Activated T-cell treated with anti-CD3 and anti-CD28 coated beads, Interleukin-2, amount 50 U/mL, for 24 hours (primary cell): ENCODE measurements at places on chromosomes 1 and 21.

DNA sequence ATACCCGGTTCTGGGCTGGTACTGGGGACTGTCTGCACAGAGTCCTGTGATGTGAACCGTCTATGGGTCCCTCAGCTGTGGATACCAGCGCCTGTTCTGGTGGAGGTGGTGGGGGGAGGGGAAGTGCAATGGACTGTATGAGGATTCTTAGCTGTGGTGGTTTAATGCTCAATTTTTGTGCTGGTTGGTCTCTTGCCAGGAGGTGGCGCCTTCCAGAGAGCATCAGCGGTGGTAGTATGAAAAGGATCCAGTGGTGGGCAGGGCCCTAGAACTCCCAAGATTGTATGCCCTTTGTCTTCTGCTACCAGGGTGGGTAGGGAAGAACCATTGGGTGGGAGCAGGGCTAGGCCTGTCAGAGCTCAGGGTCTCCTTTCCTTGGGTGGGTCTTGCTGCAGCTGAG, 89.4 kb upstream of the B3GALT2 start:
- DNase-seq = no peak

DNA sequence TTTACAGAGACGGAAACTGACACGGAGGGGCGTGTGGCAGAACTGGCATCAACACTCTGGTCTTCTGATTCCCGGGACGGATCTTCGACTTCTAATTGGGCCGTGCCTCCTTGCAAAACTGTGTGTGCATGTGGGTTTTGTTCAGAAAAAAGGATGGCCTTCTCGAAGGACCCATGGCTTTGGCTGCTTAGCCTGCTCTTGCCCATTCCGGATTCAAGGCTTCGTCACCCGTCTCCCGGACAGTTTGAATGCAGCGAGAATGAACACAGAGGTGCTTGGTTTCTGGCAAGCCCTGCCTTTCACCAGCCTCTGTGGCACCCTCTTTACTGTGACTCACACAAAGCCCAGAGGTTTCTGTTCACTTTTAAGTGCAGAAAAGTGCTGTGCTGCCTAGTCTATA, 120.1 kb downstream of the PRDM2 start:
- DNase-seq = no peak

- no peak for DNase-seq
Measured at GRCh38 chr1:15331734-15332133, 78.0 kb upstream of the EFHD2 start.

- DNase-seq = no peak
Measured at GRCh38 chr1:178310685-178311105, 186.1 kb downstream of the CLEC20A start.

- DNase-seq = no peak
Measured at GRCh38 chr1:36567601-36568341, 85.1 kb upstream of the CSF3R start.

DNA sequence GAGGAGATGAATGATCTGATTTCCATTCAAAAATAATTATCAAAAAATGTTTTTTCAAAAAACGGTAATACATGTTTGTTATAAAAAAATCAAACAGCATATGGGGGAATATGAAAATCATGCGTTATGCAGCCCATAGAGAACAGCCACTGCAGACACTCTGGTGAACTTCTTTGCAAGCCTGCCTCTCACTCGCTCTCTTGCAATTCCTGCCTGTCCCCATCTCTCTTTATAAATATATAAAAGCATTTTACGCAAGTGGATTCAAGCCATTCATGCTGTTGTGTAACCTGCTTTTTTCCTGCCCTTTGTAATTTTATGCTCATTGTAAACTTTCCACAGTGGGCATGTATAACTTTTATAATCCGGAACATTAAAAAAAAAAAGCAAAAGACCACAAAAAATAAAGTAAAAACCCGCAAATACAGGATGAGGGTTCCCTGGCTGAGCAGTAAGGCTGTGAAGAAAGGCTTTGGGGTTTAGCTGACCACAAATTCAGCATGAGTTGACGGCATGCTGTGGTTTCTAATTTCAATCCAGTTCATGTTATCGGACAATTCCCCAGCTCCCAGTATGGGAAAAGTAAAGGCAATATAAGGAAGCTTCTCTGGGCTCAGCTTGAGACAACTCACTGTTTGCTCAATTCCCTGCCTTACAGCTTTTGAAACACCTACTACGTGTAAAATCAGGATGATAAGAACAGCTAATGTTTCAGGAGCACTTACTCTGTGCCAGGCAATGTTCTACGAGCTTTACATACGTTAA, 52.8 kb upstream of the ZBTB40 start:
- no peak for DNase-seq

GRCh38 chr1:236530959-236531358, 7.2 kb downstream of the LGALS8 start:
- no peak for DNase-seq

GRCh38 chr1:5012249-5012648, 357.8 kb downstream of the AJAP1 start:
- DNase-seq = no peak

GRCh38 chr1:44723496-44724295, 7.3 kb downstream of the RNU5D-1 start:
- peak; percentile 72 for DNase-seq

- no peak for DNase-seq
Measured at GRCh38 chr1:205580140-205580922, 51.5 kb downstream of the ELK4 start.

DNA sequence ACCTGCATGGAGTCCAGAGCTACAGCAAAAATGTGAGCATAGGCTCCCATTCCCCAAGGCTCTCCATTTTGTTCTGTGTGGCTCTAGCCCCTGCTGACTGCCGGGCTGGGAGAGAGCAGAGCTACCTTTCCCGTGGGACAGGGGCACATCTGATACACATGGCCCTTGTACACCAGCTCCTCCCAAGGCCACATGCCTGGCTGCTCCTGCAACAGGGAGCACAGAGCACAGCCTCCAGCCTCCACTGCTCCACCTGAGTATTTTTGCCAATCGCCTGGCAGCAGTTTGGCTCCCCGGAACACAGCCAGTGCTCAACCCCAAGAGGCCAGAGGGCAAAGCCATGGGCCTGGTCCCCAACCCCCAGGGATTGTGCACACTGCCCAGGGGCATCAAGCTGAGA, 146.5 kb downstream of the CHD1L start:
- DNase-seq = no peak

DNA sequence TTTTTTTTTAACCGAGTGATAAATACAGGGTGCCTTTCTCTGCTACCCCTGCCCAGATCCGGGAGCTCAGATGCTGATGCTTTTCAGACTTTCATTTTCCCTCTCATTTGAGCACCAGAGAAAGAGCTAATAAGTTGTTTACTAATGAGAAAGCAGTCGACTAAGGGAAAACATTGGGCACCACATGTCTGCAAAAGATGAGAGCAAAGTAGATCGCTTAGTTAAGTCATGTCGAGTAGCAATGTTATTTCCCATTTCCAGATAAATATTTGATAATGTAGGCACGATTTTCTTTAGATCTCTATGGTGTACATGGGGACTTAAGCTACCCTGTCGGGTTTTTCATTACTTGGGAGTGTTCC, 1.2 kb downstream of the PKN2 start:
- no peak for DNase-seq

GRCh38 chr1:226349801-226350518, 41.0 kb upstream of the LIN9 start:
- no peak for DNase-seq

GRCh38 chr1:8090241-8090702, 64.2 kb upstream of the ERRFI1 start:
- no peak for DNase-seq

DNA sequence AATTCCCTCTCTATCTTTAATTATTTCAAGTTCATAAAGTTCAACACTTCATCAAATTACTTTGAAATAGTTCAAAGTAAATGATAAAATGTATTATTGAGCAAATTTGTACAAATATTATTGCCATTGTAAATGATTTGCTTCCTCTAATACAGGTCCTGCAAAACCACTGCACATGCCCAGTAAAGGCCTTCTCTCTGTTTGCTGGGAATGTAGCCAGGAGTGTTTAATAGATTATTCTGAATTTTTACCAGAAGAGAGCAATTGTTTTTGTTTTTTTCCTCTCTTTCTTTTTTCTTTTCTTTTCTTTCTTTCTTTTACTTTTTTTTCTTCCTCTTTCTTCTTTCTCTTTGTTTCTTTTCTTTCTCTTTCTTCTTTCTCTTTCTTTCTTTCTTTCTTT, 486.3 kb downstream of the PTBP2 start:
- no peak for DNase-seq

GRCh38 chr1:228459091-228459993, 27.8 kb upstream of the RNF187 start:
- DNase-seq = peak; percentile 71

DNA sequence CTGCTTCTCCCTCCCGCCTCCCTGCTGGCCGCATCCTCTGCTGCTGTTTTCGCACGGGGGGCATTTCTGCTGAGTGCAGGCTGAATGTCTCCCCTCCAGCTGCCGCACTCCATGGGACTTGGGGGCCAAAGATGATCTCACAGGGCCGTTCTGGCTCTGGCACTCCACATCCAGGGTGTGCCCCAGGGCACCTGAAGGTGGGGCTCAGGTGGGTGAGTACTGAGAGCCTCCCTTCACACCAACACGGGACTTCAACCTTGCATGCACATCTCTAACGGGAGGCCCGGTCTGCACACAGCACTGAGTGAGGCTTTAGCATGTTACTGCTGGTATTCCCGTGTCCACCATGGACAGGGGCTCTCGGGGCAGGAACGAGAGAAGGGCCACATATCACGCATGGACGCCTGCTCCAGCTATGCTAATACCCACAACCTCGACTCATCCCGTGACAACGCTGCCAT, 88.9 kb downstream of the DMRTB1 start:
- DNase-seq = peak; percentile 15

DNA sequence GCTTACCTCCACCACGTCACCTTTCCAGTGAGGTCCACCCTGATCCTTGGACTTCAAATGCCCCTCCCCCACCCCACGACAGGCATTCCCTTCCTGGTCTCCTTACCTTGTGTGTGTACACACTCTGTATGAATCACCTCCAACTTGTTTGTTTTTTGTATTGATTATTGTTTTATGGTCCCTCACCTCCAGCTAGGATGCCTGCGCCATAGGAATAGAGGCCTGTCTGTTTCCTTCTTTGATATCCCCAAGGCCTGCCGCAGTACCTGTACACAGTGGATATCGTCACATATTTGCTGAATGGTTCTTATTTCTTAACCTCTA, 219.6 kb upstream of the POU3F1 start:
- no peak for DNase-seq
